NCI-H1105 (cell line): ENCODE measurements at places on chromosomes 11 and 22.
A peak's percentile ranks its signal among the peaks of the same experiment; 100 is the strongest.

DNA sequence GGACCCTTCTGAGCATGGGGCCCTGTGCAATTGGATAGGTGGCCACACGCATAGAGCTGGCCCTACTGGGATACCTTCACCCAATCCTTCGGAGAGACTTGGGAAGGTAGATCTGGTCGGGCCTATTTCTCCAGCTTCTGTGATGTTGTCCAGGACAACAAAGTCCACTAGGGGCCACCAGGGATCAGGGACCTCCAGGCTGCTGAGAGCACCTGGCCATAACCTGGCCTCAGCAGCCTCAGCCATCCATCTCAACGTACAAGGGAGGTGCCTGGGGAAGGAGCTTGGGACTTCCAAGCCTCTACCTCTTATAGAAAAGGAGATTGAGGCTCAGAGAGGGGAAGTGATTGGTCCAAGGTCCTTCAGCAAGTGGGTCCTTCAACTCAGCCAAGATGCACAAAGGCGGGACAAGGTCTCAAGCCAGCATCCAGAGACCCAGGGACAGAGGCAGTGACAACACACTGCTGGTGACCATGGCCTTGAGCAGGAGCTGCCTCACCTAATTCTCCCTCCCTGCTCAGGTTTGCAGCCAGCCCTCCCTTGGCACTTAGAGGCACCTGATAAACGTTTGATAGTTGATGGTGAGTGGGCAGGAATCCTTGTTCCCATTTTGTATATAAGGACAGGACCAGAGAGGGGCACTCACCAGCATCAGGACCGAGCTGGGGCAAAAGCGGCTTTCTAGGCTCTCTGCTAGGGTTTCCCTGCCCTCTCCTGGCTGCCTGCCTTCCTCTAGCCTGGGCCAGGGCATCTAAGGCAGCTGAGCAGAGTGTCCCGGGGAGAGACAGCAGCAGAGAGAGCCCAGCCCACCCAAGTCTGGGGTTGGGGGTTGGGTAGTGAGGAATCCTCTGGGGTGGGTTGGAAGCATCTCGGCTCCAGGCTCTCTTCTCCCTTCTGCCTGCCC is 4.5 kb downstream of the RAC2 start:
- no peak for DNase-seq

- peak; percentile 74 for DNase-seq
These were observed 658.2 kb downstream of the NTM start for GRCh38 chr11:132028380-132029240.

- DNase-seq, result peak; percentile 1
These were observed 640 bp downstream of the PPP1CA start for GRCh38 chr11:67400942-67401494.

DNA sequence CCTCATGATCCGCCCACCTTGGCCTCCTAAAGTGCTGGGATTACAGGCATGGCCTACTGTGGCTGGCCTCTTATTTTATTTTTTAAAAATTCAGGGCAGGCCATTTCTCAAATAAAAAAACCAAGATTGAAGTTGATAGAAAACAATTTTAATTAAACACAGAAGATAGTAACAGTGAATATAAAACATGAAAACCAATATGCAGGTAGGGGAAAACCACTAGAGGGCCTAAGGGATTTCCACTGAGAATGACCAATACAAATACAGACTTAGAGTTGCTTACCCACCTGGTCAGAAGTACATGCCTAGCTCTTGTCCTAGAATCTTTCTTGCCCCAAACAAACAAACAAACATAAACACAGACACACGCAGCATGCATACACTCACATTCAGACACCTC is 1.7 kb upstream of the RTCB start:
- DNase-seq, result no peak

GRCh38 chr11:92855607-92856405 is 113.6 kb upstream of the MTNR1B start:
- no peak for DNase-seq

DNA sequence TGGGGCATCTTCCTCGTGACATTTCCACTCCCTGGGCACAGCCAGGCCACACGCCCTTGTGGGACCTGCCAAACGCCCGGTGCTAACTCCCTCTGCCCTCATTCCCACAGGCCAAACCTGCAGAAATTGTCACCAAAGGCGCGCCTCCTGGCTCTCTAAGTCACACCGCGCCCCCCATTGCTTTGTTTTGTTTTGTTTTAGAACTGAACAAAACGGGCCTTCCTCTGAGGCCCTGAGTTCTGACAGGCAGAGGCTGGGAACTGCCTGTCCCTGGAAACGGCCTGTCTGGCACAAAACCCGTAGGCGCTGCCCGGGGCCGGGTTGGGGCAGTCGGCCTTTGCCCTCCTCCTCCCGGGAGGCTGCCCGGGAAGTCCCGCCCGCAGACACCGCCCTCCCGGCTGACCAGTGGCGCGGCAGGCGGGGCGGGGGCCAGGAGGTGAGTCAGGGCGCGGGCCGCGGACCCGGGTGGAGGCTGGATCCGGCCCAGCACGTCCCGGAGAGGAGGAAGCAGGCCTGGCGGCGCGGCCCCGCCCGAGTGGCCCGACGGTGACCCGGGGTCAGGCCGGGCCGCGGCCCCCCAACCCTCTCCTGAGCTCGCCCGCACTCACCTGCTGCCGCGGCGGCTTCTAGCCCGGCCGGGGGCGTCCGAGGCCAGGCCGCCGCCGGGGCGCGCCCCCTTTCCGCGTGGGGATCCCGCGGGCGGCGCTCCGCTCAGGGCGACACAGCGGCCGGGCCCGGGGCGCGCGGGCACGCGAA is 465 bp downstream of the SUN2 start:
- DNase-seq, result no peak

GRCh38 chr11:36239636-36240035 is 49.6 kb downstream of the COMMD9 start:
- no peak for DNase-seq

- peak; percentile 97 for DNase-seq
These were observed at the start of gene PIK3C2A for GRCh38 chr11:17207317-17208256. TSS of gene PIK3C2A (minus strand) at chr11:17207986. CDS start at chr11:17169741, 38,245 bp downstream.

DNA sequence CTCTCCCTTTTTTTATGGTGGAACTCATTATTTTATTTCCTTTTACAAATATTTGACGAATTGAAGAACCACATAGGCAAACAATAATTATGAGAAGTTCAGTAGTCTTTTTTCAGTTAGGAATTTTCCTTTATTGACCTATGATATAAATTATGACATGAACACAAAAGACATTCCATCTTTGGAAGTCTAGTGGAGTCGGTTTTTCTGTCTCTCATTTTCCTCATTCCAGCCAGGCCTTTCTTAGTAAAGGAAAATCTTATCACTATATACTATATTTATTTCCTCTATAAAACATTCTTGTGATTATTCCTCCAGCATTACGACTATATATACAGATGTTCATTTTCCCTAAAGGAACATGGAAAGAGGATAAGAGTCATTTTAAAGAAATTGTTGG is 1046.1 kb downstream of the DLG2 start:
- DNase-seq, result no peak

DNA sequence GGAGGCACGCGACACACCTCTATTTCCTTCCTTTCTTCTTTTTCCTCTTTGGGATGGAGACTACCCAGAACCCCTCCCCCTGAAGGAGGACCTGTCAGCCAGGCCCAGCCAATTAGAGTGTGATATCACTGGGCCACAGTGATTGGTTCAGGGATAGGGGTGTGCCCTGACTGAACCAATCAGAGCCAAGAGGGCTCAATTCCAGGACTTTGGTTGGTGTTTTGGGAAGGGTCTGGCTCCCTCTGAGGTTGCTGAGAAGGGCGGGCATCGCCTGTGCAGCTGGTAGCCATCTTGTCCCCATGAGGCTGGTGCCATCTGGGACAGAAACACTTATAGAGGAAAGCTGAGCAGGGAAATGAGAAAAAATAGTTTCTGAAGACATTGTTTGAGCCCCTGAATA is 71.4 kb downstream of the CHST1 start:
- DNase-seq, result no peak

- peak; percentile 34 for DNase-seq
These were observed 44.9 kb upstream of the VSTM5 start for GRCh38 chr11:93895106-93895862.

DNA sequence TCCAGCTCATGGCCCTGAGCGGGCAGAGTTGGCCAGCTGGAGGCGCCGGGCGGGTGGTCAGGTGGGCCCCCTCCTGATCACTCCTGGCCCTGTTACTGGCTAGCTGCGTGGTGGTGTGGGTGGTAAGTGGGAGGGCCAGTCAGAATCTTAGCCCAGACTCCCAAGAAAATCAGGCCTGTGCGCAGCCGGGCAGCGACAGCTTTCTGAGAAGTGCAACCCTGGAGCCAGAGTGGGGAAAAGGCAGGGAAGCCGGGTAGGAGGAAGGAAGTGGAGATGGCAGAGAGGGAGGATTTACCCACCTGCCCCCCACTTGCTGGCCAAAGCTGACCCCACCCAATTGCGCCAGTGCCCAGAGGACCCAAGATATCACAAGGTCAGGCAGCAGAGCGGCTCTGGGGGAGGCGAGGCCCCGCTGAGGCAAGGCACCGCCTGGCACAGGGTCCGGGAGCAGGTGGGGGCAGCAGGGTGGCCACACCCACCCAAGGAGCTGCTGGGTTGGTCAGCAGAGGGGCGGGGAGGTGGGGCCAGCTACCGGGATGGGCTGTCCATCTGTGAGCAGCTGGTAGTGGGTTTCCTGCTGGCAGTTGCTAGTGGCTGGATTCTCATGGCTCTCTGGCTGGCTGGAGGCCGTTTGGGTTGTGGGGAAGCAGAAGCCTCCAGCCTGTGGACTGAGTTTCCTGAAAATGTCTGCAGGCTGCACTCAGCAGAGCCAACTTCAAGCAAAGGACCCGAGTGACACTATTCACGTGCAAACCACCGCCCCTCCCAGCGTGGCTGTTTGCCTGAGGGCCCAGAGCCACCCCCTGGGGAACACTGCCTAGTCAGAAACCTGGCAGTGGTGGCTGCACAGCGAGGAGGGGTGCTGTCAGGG is 196.4 kb downstream of the IGLL1 start:
- DNase-seq, result no peak

DNA sequence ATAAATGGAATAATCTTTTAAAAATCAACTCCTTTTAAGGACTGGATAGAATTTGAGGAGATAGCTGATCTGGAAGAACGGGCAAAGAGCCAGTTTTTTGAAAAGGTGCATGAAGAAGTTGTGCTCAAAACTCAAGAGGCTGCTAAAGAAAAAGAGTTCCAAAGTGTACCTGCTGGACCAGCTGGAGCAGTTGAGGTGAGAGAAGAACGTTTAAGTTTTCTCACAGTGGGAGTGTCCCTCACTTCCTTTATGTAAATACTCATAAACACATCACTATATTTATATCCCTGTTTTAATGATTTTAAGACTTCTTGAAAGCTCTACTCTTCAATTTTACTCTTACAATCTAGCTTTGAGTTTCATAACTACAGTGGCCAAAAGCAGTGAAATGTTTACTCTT is 11.7 kb upstream of the ANKRD42 start:
- DNase-seq, result no peak

- DNase-seq, result no peak
These were observed 121.7 kb upstream of the SLC5A12 start for GRCh38 chr11:26843539-26843938.

- no peak for DNase-seq
These were observed 3.3 kb upstream of the BACE1 start for GRCh38 chr11:117319214-117319840.

DNA sequence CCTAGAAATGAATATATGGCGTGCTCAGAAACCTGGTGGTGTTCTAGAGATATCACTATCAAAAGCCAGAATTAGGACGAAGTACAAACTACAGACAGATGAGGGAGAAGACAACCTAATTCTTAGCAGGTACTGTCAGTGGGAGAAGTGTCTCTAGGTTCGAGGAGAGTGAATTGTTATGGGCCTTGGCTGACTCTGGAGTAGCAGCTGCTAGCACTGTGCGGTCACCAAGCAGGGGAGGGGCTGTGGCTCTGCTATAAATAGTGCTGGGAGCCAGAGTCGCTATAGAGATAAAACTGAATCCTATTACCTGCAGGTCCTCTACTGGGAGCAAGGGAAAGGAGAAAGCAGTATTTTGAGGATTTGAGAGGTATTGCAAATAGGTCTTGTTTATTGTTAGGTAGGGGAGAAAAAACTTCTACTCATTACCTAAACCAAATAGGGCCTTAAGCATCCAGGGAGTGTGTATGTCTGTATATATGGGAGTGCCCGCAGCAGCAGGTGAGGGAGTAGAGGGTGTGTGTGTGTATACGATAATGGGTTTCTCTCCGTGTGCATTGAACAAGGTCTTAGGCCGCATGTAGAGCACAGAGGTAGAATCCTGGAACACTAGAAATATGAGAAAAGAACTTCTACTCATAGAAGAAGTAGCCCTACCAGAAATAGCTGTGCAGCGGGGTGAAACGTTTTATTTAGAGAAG is 2.2 kb downstream of the MADD start:
- DNase-seq, result peak; percentile 61

DNA sequence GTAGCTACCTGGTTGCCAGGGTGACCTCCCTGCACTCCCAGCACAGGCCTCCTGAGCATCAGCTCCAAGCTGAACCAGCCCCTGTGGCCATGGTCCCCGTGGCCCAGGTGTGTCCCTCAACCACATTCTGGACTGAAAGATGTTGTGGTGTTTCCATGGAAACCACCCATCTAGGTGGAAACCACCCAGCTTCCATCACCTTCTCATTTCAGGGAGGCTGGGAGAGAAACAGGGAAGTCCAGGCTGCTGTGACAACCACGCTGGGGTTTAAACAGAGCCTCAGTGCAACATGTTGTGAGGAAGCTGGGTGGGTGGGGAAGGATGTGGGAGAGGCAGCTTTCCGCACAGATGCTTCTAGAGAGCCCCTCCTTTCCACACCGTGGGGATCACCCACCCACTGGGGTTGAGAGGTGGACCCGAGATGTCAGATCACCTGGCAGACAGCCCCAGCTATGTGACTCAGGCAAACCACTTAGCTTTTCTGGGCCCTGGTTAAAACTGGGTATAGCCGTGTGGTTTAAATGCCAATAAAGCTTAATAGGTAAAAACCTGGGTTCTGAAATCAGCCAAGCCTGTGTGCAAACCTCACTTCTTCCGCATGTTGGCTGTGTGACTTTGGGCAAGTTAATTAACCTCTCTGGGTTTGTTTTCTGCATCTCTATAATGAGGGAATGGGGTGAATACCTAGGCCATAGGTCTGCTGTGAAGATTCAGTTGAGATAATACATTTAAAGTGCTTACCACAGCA is 46.4 kb downstream of the CD82 start:
- no peak for DNase-seq

DNA sequence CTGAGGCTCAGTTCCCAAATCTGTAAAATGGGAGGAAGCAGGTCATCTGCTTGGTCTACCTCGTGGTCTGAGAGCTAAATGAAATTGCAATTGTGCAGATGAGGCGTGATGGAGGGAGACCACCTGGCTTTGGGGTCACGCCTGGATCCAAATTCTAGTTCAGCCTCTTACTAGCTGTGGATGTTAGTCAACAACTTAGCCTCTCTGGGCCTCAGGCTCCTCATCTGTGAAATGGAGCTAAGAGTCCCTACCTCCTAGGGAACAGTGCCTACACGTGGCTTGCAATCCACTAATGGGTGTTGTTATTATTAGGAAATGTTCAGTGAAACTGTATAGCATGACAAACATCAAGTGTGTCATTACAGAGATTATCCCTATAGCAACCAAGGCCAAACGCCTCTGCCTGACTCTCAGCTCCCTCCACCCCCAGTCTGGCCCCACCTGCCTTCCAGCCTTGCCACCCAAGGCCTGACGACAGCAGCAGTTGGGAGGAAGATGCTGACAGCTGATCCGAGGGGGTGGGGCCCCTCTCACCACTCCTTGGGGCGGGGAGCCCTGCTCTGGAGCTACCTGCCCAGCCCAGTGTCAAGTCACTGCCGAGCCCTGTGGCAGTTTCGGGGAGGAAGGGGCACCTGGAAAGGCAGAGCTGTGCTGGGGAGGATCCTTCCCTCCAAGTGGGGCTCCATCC is 1.7 kb upstream of the RHOD start:
- peak; percentile 74 for DNase-seq
